Fibroblast of mammary gland (primary cell): ENCODE measurements at places on chromosomes 12 and 14.

GRCh38 chr14:31196839-31197492, 10.6 kb downstream of the HECTD1 start:
- DNase-seq, result no peak

- peak; percentile 91 for DNase-seq
Measured at GRCh38 chr12:115149685-115150378, 465.9 kb upstream of the TBX3 start.

DNA sequence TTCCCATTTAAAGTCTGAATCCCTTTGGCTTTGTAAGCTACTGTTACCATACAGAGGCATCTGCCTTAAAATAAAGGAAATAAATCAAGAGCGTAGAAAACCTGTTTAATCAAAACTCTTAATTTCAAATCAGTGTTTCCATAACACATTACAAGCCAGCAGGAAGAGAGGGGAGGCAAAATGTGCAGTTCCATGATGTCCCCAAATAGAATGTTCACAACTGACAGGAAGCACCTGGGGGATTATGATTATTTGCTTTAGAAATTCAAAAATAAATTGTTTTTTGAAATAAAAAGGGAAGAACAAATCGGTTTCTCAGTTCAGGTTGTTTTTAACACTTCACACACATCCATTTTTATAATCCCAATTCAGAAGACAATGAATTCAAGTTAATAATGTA, 21.4 kb downstream of the SOCS2 start:
- no peak for DNase-seq

DNA sequence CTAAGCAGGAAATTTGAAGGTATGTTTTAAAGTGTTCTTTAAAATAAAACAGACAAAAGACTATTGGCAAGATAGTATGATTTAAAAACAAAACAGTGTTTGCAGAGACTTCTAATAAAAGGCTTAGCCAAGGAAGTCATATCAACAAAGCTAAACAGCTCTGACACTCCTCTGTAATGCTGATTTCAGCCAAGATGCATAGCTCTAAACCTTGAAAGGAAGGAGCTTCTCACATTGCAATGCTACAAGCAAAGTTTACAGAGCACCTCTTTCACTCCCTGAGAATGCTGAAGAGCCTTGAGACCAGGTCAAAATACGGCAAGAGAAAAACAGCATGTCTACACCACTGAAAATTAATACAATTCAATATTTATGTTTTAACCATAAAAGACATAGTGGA, 51.8 kb downstream of the PARP11 start:
- DNase-seq, result no peak

DNA sequence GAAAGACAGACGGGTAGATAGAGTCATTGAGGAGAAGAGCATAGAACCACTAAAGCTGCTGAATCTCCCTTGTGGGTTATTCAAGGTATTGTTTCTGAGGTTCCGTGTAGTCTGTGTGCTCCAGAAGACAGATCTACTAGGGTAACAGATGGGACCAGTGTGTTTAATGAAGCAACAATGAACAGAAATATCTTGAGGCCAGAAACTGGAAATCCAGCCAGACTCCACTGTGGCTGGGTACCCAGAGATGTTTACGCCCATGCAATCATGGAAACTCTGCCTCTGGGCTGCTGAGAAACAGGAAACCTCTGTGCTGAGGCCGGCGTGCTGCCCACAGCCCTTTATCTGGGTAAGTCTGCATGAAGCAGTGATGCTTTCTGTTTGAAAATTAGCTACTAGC, 8.3 kb downstream of the PROX2 start:
- DNase-seq, result no peak

- peak; percentile 63 for DNase-seq
Measured at GRCh38 chr14:90726656-90727055, 89.6 kb downstream of the TTC7B start.

DNA sequence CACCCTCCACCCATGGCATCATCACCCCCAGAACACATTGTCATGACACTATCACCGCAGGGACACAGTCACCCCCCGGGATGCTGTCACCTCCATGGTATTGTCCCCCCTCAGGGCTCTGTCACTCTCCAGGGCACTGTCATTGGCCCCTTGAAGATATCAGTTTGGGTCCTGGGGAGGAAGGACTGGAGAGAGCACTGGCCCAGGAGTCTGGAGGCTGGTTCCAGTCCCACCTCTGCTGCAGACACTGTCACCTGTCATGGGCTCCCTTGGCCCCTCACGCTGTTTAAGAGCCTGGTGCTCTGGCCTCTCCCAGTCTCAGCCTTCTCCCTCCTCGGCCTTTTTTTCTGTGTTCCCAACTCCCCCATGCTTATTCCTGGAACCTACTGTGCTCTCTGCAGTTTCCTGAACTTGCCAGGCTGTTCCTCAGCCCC, 31.9 kb downstream of the SERPINA3 start:
- DNase-seq, result no peak

- peak; percentile 98 for DNase-seq
Measured at GRCh38 chr12:58750484-58750883, 169.8 kb downstream of the LRIG3 start.

- no peak for DNase-seq
Measured at GRCh38 chr12:118330421-118331018, 42.2 kb downstream of the TAOK3 start.

DNA sequence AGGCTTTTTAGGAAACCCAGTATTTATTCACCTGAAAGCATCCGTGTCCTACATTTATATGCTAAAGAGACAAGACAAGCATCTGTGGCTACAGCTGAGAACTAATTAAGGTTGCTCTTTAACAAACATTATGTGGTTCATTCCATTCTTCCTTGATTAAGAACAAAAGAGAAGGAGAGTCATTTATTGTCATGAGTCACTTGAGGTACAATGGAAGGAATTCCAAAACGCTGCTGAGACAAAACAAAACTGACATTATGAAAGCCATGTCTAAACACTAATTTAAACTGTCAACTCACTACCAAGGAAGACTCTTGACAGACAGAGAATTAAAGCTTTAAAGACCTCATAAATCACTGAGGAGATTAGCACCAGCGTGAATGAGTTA, 214.4 kb downstream of the BMP4 start:
- no peak for DNase-seq

GRCh38 chr14:45051896-45052295, 32.0 kb upstream of the PRPF39 start:
- no peak for DNase-seq

DNA sequence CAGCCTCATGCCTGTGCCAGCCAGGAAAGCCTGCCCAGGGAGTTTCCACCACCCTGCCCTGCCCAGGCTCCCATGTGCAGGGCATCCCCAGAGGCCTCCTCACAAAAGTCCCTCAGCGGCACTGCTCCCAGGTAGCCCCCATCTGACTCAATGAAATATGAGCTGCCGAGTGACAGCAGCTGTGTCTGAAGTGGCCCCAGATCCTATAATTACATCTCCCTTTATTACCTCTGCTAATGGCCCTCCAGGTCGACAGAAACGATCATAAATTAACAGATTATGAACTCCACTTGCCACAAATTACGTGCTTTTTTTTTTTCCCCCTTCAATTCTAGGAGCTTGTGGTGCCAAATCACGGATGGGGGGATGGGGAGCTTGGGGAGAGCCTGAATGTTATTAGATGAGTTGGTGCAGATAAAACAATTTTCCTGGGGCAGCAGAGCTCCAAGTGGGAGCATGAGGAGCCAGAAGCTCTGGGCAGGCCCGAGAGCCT, 110.4 kb downstream of the ESRRB start:
- DNase-seq, result no peak

GRCh38 chr12:32266756-32267155, 132.6 kb upstream of the FGD4 start:
- no peak for DNase-seq

DNA sequence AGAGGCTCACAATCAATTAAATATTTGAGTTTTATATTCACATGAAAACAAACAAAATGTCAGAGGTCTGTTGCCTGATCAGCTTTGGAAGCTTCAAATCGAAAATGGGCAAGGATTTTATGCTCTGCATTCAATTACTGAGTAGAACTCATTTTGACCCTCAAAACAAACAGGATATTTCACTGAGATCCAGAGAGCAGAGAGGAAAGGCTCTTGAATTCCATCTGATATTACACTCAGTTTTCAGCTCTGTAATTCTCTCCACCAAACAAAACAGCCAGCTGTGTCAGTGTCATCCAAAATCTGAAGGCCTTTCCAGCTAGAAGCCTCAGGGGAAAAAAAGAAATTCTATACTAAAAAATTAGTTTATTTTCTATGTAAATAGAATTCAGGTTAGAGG, 128.6 kb upstream of the FLRT2 start:
- DNase-seq, result no peak

DNA sequence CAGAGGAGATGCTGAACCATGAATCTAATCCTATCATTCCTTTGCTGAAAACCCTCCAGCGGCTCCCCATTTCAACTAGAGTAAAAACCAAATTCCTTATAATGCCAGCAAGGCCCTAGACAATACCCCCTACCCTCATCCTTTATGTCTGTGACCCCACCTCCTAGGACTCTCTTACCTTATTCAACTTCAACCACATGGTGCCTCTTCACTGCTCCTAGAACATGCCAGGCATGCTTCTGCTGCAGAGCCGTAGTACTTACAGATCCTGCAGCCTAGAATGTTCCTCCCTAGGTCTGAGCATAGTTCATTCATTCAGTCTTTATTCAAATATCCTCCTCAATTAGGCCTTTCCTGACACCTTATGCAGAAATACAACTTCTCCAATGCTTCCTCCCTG, 54.9 kb downstream of the DCAF5 start:
- no peak for DNase-seq

DNA sequence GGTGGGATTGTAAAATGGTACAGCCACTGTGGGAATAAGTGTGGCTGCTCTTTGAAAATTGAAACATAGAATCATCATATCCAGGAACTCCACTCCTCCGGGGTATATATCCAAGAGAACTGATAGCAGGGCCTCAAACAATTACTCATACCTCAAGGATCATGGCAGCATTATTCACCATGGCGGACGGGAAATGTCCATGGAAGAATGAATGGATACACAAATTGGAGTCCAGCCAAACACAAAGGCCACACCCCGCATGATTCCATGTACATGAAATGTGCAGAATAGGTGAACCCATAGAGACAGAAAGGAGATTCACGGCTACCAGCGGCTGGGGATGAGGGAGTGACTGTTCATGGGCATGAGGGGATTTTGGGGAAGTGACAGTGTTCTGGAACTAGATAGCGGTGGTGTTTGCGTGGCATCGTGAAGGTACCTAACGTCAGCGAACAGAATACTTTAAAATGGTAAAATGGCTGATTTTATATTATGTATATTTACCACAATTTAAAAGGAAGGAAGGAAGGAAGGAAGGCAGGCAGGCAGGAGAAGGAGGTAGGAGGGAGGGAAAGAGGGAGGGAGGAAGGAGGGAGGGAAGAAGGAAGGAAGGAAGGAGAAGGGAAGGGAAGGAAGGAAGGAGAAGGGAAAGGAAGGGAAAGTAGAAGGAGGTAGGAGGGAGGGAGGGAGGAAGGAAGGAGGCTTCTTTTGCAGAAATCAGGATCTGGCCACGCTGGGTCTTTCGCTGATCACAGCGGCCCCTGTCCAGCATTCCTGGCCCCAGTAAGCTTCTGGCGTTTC, 14.1 kb upstream of the NCOR2 start:
- peak; percentile 25 for DNase-seq

- DNase-seq, result no peak
Measured at GRCh38 chr12:14396071-14396470, 30.6 kb downstream of the ATF7IP start.

DNA sequence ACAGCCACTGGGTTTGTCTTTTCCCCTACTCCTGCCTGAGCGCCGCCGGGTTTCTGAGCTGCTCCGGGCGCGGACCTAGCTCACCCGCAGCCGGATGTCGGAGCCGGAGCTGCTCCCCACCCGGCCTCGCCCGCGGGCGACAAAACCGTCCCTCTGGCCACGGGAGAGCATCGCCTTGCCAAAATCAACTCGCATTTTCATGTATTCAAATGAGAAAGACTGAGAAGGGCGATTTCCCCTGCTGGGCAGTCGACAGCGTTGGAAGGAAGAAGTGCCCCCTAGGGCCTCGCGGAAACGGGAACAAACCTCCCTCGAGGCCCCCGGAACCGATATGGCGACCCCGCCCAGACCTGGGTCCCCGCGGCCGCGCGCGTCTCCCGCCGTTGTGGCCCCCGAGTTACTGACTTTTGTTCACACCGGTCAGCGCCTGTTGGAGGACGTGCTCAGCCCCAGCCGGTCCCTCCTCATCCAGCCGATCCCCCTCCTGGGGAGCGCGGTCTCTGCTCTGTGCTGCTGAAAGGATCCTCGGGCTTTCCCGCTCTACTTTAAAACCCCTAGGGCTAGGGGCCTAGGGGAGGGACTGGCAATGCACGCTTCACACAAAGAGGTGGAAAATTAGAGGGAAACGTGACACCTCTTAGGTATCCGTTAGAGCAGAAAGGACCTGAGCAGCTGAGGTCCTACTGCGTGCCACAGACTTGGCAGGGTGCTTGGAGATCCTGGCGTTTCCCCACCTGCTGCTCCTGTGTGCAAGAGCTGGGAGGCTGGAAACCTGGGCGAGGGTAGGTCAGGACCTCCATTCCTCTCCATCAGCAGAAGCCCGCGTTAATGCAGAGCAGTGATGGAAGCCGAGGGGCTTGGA, 4.3 kb downstream of the TTC6 start:
- no peak for DNase-seq

- no peak for DNase-seq
Measured at GRCh38 chr12:50508970-50509663, 4.3 kb downstream of the DIP2B start.

- DNase-seq, result peak; percentile 60
Measured at GRCh38 chr12:12159988-12160387, 89.2 kb downstream of the BCL2L14 start.

DNA sequence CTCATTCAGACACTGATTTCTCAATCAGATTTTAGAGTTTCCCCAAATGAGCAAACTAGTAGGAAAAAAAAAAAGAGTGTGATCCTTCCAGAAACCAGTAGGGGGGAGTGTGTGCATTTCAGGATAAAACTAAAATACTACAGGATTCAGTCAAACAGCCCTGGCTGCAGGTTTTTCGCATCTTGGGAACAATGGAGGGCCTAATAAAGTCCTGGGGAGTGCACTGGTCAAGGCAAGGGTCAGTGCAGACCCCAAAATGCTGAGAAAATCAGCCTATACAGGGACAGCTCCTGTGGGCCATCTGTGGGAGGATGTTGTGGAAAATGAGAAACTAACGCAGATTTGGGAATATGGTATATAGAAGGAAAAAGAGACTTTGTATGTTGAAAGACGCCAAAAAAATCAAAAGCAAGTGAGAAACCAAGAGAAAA, 22.2 kb upstream of the ABCD4 start:
- DNase-seq, result peak; percentile 53

DNA sequence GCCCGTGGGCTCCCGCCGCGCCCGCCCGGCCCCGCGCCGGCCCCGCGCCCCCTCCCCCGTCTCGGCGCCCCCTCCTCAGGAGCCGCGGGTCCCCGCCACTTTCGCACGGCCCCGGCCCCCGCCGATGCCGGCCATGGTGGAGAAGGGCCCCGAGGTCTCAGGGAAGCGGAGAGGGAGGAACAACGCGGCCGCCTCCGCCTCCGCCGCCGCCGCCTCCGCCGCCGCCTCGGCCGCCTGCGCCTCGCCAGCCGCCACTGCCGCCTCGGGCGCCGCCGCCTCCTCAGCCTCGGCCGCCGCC, 263 bp downstream of the RCOR1 start:
- DNase-seq, result no peak

GRCh38 chr12:46499901-46500300, 127.3 kb upstream of the SLC38A2 start:
- DNase-seq, result no peak

GRCh38 chr12:122865268-122866231, 30.3 kb downstream of the HIP1R start:
- DNase-seq, result no peak
